T-cell (primary cell): ENCODE measurements at places on chromosomes 1 and 21.

- DNase-seq: no peak
Measured at GRCh38 chr1:110477041-110477440, 26.1 kb downstream of the PROK1 start.

DNA sequence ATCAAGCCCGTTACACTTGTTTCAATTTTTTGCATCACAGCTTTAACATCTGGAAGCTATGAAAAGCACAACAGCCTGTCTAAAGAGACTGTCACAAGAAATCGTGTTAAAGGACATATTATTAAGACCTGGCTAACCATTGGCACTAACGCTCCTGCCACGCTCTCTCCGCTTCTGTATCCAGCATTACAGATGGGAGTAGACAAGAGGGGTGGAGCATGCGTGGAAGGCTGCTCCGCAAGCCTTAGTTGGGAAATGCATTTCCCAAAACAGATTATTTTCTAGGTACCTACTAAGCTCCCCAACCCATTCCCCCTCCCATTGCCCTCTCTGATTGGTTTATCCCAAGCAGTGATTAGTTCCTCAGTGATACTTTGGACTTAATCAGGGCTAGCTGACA is 72.4 kb downstream of the NTNG1 start:
- DNase-seq: no peak

DNA sequence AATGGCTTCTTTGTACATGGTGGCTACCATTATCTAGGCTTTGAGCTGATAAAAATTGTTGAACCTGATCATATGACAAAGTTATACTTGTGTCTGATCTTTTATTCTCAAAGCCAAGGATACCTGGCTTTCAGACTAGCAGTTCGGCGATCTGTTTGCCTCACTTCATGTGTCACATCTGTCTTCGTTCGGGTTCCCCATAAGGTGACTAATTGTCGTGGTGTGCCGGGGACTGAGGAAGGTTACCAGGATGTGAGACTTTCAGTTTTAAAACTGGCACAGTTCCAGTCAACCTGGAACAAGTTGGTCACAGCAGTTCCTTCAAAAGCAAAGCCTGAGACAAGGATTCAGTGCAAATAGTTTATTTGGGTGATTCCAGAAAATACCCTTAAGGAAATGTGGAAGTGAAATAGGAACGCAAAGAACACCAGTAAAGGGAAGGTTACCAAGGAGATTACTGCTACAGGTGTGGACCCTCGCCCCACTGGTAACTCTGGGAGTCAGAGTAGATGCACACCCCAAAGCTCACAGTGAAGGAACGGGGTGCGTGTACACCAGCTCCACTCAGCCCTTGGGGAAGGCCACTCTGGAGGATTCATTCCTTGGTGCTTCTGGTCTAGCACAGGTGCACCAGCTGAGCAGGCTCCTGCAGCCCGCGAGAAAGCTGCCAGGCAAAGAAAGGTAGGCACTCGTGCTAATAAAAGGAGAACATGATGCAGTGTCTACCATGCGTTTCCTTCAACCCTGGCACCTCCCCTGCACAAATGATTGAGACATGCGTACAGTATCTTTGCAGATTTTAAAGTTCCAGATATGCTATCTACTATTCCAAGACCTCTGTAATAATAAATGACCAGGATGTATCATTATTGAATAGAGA is 69.0 kb downstream of the VWA5B1 start:
- no peak for DNase-seq

DNA sequence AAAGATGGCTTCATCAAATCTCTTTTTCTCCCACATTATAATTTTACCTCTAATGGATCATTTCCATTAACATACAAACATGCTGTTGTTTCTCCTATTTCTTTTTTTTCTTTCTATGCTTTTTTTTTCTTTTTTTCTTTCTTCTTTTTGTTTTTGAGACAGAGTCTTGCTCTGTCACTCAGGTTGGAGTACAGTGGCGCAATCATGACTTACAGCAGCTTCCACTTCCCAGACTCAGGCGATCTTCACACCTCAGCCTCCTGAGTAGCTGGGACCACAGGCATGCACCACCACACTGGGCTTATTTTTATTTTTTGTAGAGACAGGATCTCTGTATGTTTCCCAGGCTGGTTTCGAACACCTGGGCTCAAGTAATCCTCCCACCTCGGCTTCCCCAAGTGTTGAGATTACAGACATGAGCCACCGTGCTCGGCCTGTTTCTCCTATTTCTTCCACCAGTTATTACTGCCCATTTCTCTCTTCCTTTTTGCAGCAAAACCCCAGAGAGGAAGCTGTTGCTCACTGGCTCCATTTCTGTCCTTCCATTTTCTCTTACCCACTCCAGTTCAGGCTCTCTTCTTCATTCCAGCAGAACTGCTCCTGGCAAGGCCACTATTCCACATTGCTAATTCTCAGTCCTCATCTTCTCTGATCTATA is 32.1 kb upstream of the OPRD1 start:
- no peak for DNase-seq

DNA sequence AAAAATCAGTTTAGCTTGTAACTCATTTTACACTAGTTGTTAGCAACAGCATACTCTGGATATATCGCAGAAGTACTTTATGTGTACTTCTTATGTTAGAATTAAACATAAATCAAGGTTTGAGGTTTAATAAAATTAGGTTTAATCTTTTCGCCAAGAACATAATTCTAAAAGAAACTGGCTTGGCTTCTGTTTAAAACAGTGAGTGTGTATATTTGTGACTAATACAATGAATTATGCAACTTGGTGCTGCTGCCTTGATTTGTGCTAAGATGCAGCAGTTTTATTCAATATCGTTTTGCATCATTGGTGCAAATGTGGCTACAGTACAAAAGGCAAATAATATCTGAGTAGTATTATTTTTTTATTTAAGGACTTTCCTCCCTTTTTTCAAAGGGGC is 44.8 kb downstream of the USP25 start:
- no peak for DNase-seq

GRCh38 chr1:83900524-83900923 is 98.4 kb downstream of the TTLL7 start:
- DNase-seq: no peak
